A673 (cell line): ENCODE measurements at places on chromosomes 2 and 18. TPM values are rescaled to one million over a fixed set of nuclear protein-coding genes. Genes with fewer than 3 reads are reported as not detected.

GRCh38 chr2:163800951-163801381, 65.2 kb upstream of the FIGN start:
- H3K36me3 ChIP-seq = no peaks in the 10 kb centered on the region
- no peak overlapping the region for H3K4me3 ChIP-seq

DNA sequence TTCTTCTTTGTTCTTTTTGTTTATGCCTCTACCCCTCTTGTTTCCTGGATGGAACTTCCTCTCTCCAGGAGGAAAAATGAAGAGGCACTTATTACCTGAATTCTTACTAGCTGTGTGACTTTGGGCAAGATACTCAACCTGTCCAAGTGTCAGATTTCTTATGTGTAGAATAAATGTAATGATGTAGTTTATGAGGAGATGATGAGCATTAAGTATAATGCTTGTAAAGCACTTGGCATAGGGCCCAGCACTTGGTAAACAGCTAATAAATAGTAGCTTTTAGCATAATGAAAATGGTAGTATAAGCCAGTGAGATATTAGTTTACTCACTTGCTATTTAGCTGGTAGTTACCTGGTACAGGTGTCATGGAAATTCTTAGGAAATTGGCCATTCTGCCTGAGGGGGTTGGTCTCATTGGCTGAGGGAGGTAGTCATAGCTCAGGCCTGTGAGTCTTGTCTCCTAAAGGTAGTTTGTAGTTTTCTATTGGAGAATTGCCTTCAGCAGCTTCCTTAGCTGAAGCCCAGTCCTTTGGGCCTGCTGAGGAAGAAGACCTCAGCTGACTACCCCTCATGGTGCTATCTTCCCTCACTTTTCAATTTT, 133.4 kb upstream of the NABP1 start:
- H3K27ac ChIP-seq = no peak overlapping the region
- H3K4me3 ChIP-seq = no peak overlapping the region
- H3K4me1 ChIP-seq = peaks cover 5% of the 10 kb centered on the region
- H3K36me3 ChIP-seq = no peaks in the 10 kb centered on the region
- no peak for DNase-seq

DNA sequence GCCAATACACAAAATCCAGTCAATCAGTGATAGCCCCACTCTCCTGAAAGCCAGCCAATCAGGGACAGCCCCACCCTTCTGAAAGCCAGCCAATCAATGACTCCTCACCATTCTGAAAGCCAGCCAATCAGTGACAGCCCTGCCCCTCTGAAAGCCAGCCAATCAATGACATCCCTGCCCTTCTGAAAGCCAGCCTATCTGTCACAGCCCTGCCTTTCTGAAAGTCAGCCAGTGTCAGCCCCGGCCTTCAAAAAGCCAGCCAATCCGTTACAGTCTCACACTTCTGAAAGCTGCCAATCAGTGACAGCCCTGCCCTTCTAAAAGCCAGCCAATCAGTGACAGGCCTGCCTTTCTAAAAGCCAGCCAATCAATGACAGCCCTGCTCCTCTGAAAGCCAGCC, 95.9 kb upstream of the HDAC4 start:
- H3K4me1 ChIP-seq = no peaks in the 10 kb centered on the region
- no peaks in the 10 kb centered on the region for H3K36me3 ChIP-seq
- H3K27ac ChIP-seq = no peak overlapping the region
- no peak overlapping the region for H3K4me3 ChIP-seq

GRCh38 chr2:231672617-231673347, 35.5 kb upstream of the PTMA start:
- DNase-seq = peak; percentile 50
- H3K27me3 ChIP-seq = no peaks in the 10 kb centered on the region
- H3K27ac ChIP-seq = no peak overlapping the region

GRCh38 chr18:52979892-52980291, 639.9 kb downstream of the DCC start:
- peaks cover 28% of the 10 kb centered on the region for H3K4me1 ChIP-seq
- H3K4me3 ChIP-seq = no peak overlapping the region
- DNase-seq = peak; percentile 95
- no peak overlapping the region for H3K27ac ChIP-seq

SLC4A3 gene
- total RNA-seq = 0.52 and 1.5 TPM in 2 replicates

STPG4 gene
- 0.37 and 0.75 TPM in 2 replicates for total RNA-seq

TM4SF20 gene
- total RNA-seq = not detected in 2 replicates
